ENCODE measurements at places on chromosomes 3 and 15.

GRCh38 chr3:125069452-125069851 is 13.7 kb upstream of the HEG1 start:
- DNase-seq = no peak

- DNase-seq = no peak
Measured at GRCh38 chr3:118740722-118741290, 293.8 kb downstream of the IGSF11 start.

DNA sequence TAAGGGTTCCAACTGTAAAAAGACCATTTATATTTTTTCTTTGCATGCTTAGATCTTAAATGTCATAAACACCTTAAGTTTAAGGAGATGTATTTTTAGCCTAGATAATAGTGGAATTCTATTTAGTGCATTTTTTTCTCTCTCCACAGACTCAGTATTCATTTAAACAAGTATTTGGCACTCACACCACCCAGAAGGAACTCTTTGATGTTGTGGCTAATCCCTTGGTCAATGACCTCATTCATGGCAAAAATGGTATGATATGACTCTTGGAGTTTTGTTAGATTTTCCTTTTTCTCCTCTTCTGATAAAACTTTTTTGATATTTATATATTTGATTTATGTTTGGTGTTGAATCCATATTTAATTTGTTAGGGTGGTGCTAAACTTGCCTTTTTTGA is 7.3 kb downstream of the KIF23 start:
- DNase-seq = peak; percentile 67

GRCh38 chr3:23938688-23939087 is 6.4 kb upstream of the NR1D2 start:
- DNase-seq = no peak

DNA sequence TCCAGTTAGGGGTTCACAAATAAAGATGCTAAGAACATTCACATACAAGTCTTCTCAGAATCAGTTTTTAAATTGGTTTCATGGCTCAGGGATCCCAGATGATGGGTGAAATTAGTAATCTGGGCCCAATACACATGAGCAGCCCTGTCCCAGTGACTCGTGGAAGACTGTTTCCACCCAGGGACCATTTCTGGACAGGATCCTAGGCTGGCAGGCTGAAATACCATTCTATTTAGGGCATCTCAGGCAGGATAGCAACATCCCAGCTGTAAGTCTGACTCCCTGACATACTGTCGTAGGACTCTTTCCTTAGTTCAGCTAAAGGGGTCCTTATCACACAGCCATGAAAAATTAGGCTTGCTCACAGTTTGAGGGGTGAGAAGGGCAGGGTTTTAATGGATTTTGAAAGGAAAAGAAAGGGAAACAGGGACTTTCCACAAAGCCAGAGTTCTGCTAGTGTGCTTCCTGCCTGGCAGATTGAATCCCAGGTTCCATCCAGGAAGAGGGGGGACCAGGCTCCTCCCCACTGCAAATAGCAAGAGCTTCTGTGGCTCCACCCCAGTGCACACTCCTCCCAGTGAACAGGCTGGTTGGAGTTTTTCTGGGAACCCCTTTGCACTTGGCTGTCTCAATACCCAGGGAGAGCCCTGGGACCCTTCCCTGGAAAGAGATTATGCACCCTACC is 41.3 kb upstream of the LYZL4 start:
- DNase-seq = peak; percentile 11

DNA sequence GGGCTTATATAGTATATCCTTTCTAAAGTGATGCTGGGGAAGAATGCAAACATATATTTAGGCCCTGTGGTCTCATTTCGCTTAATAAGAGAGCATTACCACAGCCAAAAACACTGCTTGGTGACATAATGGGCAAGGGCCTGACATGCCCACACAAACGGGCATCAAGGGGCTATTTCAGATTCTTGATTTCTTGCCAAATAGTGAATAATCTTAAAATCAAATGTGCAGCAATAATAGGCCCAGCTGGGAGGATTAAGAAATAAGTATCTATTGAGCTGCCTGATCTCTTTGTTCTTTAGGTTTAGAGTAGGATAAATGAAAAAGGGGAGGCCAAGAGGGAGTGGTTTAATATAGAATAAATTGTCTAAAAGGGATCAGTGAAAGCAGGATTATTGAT is 241.0 kb upstream of the GBE1 start:
- DNase-seq = no peak

- no peak for DNase-seq
Measured at GRCh38 chr15:63918317-63918672, 84.5 kb upstream of the HERC1 start.

DNA sequence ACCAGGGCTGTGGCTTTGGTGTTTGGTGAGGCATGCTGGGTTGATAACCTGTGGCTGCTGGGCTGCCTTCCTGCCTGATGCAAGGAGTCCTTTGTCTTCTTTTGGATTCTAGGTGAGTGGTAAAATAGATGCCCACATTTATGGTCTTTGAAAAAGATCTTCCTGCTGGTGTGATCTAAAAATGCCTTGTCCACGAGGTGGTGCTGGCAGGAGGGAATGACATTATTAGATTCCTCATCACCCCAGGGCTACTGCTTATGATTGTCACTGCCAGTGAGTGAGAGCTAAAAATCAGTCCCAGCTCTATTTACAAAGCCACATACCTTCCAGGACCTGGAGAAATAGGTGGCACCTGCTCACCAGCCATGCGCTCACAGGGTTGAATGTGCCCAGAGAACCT is 355.5 kb upstream of the ROPN1 start:
- peak; percentile 11 for DNase-seq

DNA sequence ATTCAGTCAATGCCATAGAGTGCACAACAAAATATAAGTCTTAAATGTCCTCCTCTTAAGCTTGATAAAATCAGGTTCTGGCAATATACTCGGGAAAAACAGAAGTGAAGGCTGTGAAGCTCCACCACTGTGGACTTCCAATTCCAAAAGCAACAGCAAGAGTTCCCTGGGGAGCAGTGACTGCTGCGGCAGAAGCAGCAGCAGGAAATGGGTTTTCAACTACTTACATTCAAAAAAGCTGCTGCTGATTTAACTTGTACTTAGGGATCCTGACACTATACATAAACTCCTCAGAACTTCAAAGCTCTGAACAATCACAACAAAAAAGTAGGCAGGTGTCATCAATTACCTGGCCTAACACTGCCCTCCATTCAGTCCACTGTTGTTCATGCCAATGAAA is 4.7 kb downstream of the CEP152 start:
- DNase-seq = peak; percentile 43

DNA sequence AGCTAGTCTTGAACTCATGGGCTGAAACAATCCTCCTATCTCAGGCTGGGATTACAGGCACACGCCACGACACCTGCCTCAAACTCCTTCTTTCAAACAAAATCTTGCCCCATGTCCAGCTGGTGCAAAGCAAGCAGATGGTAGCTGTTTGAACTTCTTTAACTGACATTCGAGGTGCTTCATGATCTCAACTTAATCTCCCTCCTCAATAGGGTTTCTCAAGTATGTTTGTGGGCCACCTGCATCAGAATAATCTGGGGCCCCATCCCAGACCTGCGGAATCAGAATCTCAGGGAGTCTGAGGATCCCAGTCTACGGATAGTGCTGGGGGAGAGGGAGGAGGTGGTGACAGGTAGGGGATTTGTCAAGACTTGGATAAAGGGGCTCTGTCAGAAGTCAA is 20.9 kb upstream of the TRH start:
- no peak for DNase-seq

- peak; percentile 51 for DNase-seq
Measured at GRCh38 chr3:24100696-24101402, 155.8 kb downstream of the NR1D2 start.

GRCh38 chr3:177905173-177906125 is 630.8 kb upstream of the KCNMB2 start:
- DNase-seq = peak; percentile 90

DNA sequence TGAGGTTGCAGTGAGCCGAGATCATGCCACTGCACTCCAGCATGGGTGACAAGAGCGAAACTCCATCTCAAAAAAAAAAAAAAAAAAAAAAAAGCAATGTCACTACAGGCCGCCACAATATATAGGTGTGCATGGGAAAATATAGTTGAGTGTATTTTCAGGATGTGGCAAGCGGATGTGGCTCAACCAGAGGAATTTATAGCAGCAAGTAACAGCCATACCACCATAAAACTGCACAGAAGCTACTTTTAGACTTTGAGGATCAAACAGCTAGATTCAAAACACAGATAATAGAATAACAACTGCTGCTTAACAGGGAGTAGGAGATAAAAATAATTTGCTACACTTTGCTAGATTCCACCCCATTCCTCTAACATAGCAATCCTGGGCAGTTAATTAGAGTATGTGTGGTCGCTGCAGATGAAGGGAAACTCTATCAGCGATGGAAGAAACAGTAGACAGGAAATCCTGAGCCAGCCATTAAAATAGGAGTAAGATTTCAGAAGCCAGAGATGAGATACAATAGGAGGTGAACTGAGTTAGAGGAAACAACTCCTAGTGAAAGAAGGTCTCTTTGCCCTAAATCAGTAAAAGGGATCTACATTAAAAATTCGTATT is 318.7 kb upstream of the STT3B start:
- peak; percentile 26 for DNase-seq

- DNase-seq = no peak
Measured at GRCh38 chr3:13016083-13016720, 57.0 kb downstream of the IQSEC1 start.

- no peak for DNase-seq
Measured at GRCh38 chr3:35638980-35639253, 408 bp upstream of the ARPP21 start.

- no peak for DNase-seq
Measured at GRCh38 chr3:61535826-61536225, 25.5 kb upstream of the PTPRG start.

- DNase-seq = peak; percentile 81
Measured at GRCh38 chr15:29270169-29270955, 740 bp upstream of the NSMCE3 start.

- DNase-seq = no peak
Measured at GRCh38 chr15:44666210-44667038, 3.0 kb upstream of the SPG11 start.

DNA sequence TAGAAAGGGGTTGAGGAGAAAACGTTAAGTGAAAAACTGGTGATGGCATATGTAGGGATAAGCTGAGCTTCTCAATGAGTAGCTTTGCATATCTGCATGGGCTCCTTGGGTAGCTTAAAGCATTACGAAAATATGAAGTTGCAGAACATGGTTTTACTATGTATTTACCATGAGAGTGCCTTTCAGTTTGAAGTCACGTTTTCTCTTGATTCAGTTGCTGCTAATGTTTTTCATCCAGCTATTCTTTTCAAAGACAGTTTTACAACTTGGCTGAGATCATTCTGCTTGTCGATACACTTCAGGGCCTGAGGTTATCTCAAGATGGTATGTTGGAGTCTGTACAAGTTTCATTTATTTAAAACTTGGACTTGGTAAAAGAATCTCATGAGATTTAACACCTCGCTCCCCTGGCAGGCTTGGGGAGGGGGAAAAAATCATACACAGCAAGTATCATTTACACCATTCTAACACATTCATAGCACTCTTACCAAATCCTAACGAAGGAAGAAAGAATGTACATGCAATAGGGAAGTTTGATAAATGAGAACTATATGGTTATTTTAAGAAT is 103.3 kb upstream of the CMC1 start:
- no peak for DNase-seq

DNA sequence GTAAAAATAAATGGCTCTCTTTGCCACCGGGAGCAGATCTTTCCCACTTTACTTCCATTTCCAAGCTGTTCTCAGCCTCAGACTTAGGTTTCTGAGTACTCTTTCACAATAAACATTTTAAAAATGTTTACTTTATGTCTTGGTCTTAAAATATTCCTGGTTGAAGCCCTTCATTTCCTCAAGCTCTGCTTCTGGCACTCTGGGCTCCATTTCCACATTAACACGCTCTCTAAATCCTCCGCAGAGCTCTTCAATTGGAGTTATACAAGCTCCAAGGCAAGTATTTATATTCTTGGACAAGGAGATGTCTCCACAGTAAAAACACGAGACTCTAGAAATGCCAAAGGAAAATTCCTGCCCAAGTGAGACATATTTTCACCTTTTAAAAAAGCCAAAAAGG is 169.3 kb downstream of the GREM1 start:
- DNase-seq = peak; percentile 41

DNA sequence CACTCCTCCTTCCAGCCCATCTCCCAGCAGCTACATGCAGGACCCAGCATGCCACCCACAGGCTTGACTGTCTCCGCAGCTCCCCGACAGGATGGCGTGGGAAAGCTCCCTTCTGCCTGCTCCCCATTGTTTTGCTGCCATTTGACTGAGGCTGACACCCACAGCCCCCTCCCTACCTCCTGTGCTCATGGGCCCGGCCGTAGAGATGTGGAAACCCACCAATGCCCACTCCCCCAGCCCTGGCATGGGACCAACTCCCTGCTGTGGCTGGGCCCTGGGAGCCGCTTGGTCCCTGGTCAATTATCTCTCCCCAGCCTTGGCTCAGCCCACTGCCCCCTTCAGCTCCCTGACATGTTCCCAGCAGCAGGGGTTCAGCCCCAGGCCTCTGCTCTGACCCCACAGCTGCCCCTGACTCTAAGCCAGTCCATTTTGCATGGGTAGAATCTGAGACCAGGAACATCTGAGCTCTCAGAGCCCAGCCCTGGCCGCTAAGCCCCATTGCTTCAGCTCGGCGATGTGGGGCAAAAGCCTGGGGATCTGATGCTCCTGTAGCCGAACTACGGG is 8.2 kb downstream of the C3orf22 start:
- no peak for DNase-seq

- no peak for DNase-seq
Measured at GRCh38 chr3:106590216-106590615, 721.4 kb upstream of the CBLB start.

GRCh38 chr3:152321955-152322377 is 53.2 kb downstream of the MBNL1 start:
- DNase-seq = no peak

GRCh38 chr15:72845981-72846383 is 62.4 kb upstream of the ADPGK start:
- DNase-seq = peak; percentile 24

DNA sequence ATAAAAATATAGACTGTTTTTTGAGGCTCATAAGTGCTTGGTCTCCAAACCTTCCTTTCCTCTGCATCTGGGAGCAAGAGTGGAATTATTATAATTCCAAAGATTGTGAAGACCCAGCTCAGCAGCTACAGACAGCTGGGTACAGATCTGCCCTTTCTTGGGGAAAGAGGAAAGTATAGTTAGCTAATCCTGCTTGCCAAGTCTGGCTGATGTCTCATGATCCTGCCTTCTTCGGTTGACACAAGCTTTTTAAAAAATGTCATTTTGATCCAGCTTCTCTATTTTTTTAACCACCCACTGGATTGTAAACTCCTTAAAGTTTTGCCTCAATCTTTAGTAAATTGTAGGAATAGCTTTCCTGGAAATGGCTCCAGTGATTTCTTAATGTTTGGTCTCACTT is 181.1 kb downstream of the LRTM1 start:
- peak; percentile 56 for DNase-seq

GRCh38 chr15:36996538-36997181 is 103.7 kb downstream of the MEIS2 start:
- no peak for DNase-seq

- DNase-seq = peak; percentile 27
Measured at GRCh38 chr3:69031635-69032034, 18.2 kb upstream of the EOGT start.

DNA sequence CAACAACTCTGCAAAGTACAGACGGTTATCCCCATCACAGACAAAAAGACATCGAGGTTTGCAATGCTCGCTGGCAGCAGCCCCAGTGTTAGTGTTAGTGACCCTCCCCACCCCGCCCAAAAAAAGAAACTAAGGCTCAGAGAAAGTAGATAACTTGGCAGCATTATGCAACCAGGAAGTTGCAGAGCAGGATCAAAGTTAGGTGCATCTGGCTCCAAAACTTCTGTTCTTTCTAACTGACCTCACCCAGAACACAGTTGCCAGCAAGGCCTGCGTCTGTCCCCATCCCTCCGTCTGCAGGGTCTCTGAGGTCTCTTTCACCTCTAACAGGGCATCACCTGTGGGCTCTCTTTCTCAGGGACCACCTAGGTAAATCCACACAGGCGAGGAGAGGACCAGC is 51.5 kb downstream of the BDH1 start:
- DNase-seq = no peak

All from EH (cell line).